ENCODE measurements at places on chromosomes 5 and 9.

DNA sequence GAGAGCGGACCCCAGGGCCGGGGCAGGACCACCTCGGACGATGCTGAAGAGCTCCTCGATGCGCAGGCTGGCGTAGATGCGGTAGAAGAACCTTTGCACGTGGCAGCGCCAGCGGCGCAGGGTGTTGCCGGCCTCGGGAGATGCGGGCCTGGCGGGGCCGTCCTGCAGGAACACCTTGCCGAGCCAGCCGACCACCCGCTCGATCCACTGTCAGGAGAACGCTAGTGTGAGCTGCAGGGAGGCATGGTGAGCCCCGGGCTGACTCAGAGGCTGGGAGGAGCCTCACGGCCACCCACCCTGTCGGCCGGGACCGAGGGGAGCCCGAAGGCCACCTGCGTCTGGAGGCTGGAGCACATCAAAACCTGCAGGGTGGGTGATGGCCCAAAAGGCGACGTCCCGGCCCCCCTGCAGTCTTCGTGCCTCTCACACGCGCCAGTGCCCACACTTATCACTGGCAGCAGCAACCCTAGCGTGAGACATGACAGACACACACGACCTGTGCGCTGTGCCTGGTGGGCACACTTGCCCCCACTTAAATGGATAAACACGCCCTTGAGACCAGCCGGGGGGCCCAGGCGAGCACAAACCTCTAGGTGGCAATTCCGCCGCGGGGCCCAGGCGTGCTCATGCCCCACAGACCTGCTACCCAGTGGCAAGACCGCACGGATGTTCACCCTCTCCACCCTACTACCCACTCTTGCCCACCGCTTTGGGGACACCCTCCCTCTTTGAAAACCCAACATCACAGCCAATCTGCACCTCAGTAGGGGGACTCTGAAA is 3.3 kb downstream of the ANAPC2 start:
- no peak for DNase-seq

- no peak for DNase-seq
Measured at GRCh38 chr9:3835393-3835792, 309.6 kb upstream of the RFX3 start.

DNA sequence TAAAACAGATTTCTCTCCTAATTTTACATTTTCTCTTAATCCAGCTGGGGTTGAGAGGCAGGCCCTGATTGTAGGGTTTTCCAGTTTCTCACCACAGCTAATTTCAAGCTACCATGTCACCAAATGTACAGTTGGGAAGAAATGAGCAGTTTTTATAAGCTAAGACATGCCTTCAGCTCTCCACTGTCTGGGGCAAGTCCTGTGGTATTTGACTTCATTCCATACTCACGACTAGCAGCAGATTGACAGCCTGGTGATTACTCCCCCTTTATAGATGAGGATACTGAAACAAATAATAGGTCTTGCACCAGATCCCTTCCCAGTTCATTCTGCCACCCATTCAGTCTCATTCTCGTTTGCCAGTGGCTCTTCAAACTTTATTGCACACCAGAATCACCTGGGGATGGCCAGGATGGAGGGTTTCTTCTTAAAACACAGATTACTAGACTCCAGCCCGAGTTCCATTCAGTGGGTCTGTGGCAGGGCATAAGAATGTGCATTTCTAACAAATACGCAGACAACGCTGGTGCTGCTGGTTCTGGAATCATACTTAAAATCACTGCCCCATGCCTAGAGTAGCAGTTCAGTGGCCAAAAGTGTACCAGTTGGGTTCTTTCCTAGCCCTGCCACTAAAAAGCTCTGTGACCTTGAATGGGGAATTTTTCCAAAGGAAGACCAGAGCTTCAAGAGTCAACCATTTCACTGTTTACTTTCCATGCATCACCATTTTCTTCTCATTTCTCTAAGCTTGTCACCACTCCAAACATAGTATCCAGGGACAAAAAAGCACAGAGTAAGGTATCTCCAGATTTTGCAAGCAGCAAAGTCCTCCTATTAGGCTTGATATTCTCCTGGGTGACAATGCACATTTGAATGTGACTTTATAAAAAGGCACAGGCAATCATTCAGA is 64.3 kb downstream of the CSNK1A1 start:
- DNase-seq: no peak

GRCh38 chr5:175814691-175815090 is 56.7 kb upstream of the CPLX2 start:
- DNase-seq: no peak

GRCh38 chr9:135925496-135926133 is 18.3 kb upstream of the CAMSAP1 start:
- no peak for DNase-seq

GRCh38 chr5:157388111-157388710 is 71.8 kb upstream of the NIPAL4 start:
- no peak for DNase-seq

GRCh38 chr5:72555871-72556270 is 48.7 kb upstream of the ZNF366 start:
- DNase-seq: no peak

- no peak for DNase-seq
Measured at GRCh38 chr5:71537687-71538086, 49.5 kb upstream of the MCCC2 start.

GRCh38 chr5:168941901-168942300 is 359.0 kb downstream of the SLIT3 start:
- no peak for DNase-seq

Measured in GM12892 (cell line).